ENCODE measurements at places on chromosomes 1 and 21. TPM values are rescaled to one million over a fixed set of nuclear protein-coding genes. Genes with fewer than 3 reads are reported as not detected.

- no peak overlapping the region for H3K27ac ChIP-seq
- H3K4me3 ChIP-seq: no peak overlapping the region
- DNase-seq: no peak
- H3K27me3 ChIP-seq: no peaks in the 10 kb centered on the region
These were observed 64.4 kb downstream of the SLC37A1 start for GRCh38 chr21:42578034-42578433.

DNA sequence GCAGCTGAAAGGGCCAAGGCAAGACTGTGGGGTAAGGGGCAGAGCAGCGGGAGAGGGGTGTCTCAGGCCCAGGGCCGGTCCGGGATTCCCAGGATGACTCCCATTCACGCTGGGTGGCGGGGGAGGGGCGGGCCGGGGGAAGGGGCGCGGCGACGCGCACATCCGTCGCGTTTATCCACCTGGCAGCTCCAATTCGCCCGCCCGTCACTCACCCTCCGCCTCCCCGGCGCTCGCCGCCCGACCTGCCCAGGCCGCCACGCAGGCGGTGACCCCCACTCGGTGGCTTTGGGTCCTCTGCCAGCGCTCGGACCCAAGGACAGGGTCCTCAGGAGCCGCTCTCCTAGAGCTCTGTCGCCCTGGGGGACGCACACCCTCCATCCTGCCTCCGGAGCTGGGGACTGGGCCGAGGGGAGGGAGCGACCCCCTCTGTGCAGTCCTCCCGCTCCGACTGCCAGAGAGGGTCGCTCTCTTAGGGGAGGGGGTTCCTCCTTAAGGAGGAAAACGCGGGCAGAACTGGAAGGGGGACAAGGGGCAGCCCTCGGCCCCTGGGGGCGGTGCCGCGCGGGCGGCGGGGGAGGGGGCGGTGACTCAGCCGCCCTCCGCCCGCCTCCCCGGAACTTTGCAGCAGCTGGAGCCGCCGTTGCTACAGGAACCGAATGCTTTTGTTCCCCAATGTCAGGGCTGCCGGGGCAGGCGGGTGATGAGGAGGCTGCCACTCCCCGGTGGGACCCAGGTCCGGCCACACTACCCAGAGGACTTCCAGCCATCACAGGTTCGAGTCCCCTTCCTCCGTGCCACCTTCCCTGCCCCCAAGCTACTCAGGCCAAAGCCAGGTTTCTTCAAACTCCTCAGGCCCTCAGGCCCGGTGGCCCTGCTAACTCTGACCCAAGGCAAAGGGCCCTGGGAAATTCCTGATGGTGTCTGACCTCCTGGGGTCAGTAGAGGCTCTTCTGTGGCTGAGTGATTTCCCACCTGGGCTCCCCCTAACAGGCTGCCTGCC lies 3.4 kb downstream of the ADGRB2 start:
- H3K4me3 ChIP-seq: peak overlapping the region; percentile 43
- no peaks in the 10 kb centered on the region for H3K4me1 ChIP-seq
- H3K27ac ChIP-seq: no peak overlapping the region
- H3K36me3 ChIP-seq: no peaks in the 10 kb centered on the region
- no peaks in the 10 kb centered on the region for H3K27me3 ChIP-seq
- peak; percentile 90 for DNase-seq

Gene ATP5PO
- total RNA-seq: 165 TPM

- DNase-seq: no peak
- no peaks in the 10 kb centered on the region for H3K27me3 ChIP-seq
- H3K36me3 ChIP-seq: no peaks in the 10 kb centered on the region
- no peak overlapping the region for H3K27ac ChIP-seq
These were observed 98.5 kb upstream of the HIVEP3 start for GRCh38 chr1:42017259-42017658.

Gene MFAP2
- 7.2 TPM for total RNA-seq

DNA sequence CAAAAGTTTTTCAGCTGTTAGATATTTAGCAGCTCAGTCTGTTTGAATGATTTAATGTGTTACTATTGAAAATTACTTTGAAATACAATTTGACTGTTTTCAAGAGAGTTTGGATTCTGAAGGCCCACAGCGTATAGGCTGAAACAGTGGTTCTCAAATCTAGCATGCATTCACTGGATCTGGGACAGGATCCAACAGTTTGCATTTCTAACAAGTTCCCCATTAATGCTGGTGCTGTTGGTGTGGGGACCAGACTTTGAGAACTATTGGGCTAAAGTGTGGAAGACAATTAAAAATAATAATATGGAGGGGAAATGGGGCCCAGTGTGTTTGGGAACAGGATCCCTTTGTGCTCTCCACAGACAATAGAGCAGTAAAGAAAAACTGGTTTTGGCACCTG lies 31.9 kb downstream of the ITSN1 start:
- H3K4me1 ChIP-seq: peaks cover 2% of the 10 kb centered on the region
- H3K27ac ChIP-seq: no peak overlapping the region
- no peak overlapping the region for H3K4me3 ChIP-seq
- H3K36me3 ChIP-seq: no peaks in the 10 kb centered on the region

- no peak overlapping the region for H3K4me3 ChIP-seq
- peak; percentile 51 for DNase-seq
- H3K27ac ChIP-seq: no peak overlapping the region
These were observed 17.9 kb downstream of the PTTG1IP start for GRCh38 chr21:44855572-44855971.

GRCh38 chr21:39094087-39094780 lies 89.0 kb downstream of the PSMG1 start:
- no peaks in the 10 kb centered on the region for H3K27me3 ChIP-seq
- no peak overlapping the region for H3K27ac ChIP-seq
- peaks cover 5% of the 10 kb centered on the region for H3K4me1 ChIP-seq
- H3K36me3 ChIP-seq: no peaks in the 10 kb centered on the region
- H3K4me3 ChIP-seq: no peak overlapping the region

GRCh38 chr1:220094016-220094911 lies at the start of gene IARS2:
IARS2 (plus strand) TSS chr1:220094132; CDS start chr1:220094217, 85 bp downstream.
- peak within 1 kb of the TSS; percentile 80 for H3K27ac ChIP-seq
- no peaks in the 10 kb centered on the region for H3K27me3 ChIP-seq
- H3K4me3 ChIP-seq: peak within 1 kb of the TSS; percentile 95
- H3K4me1 ChIP-seq: no peaks in the 10 kb centered on the region
- no peaks in the 10 kb centered on the region for H3K36me3 ChIP-seq
- DNase-seq: peak; percentile 91

- H3K4me3 ChIP-seq: no peak overlapping the region
- H3K27ac ChIP-seq: no peak overlapping the region
These were observed 139.2 kb downstream of the PTPRC start for GRCh38 chr1:198778049-198778448.

DNA sequence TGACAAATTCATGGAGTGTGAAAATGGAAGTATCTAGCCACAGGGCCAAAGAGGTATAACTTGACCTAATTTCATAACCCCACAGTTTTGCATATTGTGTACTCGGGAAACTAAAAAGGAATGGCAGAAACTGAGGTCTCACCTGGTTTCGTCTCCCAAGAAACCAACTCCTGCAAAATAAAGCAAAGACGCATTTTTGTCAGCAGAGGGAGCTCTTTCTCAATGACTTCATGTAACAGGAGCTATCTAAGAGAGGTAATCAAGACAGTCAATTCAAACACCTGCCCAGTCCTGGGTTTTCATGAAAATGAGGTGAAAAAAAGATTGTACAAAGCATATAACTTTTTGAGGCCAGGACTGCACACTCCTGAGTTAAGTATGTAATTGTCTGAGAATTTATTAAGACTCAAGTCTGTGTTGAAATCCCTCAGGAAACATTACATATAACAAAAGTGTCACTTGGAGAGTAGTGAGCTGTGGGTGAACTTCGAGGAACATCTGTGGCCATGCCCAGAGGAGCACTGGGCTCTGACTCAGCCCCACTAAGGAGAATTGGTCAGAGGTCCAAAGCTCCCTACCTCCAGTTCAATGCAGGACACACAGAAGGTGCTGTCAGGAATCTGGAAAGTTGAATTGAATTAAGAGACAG lies 17.6 kb downstream of the FCRL4 start:
- H3K4me1 ChIP-seq: no peaks in the 10 kb centered on the region
- H3K4me3 ChIP-seq: no peak overlapping the region
- H3K27ac ChIP-seq: no peak overlapping the region
- H3K27me3 ChIP-seq: no peaks in the 10 kb centered on the region
- peak; percentile 65 for DNase-seq

DNA sequence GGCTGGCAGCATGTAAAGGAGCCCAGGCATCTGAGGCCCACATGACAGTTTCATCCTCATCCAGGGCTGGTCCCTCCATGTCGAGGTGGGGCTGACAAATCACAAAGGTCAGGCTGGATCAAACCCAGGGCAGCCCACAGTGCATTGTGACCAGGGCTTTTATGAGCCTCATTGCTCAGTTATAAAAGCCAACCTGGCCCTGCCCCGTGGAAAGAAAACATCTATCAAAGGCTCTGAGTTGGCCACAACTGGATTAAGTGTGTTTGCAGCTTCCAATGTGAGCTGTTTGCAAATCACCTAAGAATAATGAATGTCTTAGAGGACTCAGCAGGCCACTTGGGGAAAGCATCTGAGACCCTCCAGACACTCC lies 45.4 kb downstream of the GRHL3 start:
- no peaks in the 10 kb centered on the region for H3K27me3 ChIP-seq
- H3K4me3 ChIP-seq: no peak overlapping the region
- H3K4me1 ChIP-seq: no peaks in the 10 kb centered on the region

Gene CR2
- 0.98 TPM for total RNA-seq

DNA sequence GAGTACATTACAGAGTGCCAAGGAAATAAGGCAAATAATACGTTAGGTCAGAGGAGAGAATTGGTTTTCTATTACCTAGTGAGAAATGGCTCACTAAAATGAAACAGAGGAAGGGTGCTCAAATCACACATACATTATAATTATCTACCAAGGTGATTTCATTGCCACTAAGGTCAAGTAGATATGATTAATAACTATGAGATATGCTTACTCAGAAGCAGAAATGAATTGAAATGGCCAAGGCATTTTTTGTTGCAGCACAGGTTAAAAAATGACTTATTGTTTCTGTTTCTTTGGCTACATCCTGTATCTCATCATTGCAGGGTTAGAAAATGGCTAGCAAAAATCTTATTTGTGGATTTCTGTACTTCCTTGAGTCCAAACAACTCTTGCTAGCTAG lies 154.5 kb upstream of the GORAB start:
- no peaks in the 10 kb centered on the region for H3K4me1 ChIP-seq
- H3K27me3 ChIP-seq: no peaks in the 10 kb centered on the region
- no peaks in the 10 kb centered on the region for H3K36me3 ChIP-seq
- H3K4me3 ChIP-seq: no peak overlapping the region

GRCh38 chr1:89630048-89630447 lies 2.9 kb upstream of the LRRC8C start:
- no peak for DNase-seq
- H3K27ac ChIP-seq: no peak overlapping the region
- no peaks in the 10 kb centered on the region for H3K4me1 ChIP-seq
- no peaks in the 10 kb centered on the region for H3K36me3 ChIP-seq
- no peak overlapping the region for H3K4me3 ChIP-seq
- H3K27me3 ChIP-seq: no peaks in the 10 kb centered on the region

DNA sequence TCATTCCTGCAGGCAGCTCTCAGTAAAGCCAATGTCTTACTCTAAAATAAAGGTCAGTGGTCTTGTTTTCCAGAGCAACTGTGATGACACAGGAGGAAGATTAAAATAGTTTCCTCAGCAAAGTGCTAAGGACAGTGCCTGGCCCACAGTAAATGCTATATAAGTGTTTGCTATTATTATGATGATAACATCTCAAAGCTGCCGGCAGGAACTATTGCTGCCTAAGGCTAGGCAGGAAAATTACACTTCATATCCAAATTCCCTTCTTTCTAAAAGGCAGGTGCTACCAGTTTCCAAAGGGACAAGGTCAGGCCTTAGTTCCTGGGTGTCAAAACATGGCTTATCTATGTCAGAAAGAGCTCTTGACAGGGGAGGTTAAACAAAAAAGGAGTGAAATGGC lies 401.3 kb downstream of the HHAT start:
- no peak for DNase-seq
- no peak overlapping the region for H3K27ac ChIP-seq
- no peaks in the 10 kb centered on the region for H3K4me1 ChIP-seq
- H3K4me3 ChIP-seq: no peak overlapping the region
- H3K36me3 ChIP-seq: no peaks in the 10 kb centered on the region

DNA sequence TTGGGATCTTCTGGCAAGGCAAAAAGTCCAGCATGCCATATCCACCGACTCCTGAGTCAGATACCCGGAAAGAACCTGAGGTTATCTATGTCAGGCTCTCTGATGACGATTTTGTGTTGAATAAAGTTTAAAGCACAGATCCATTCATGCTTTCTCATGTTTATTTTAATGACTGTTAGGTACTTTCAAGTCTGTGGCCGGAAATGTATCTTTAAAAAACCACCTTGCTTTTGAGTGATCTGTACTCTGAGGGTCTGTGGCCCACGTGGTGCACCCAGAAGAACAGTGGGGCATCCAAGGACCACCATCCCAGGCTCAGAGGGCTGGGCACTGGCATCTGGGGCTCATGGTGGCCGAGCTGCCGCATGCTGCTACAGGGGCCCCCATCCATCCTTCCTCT lies 30.1 kb upstream of the VASH2 start:
- no peak overlapping the region for H3K4me3 ChIP-seq
- H3K36me3 ChIP-seq: no peaks in the 10 kb centered on the region
- H3K27ac ChIP-seq: no peak overlapping the region
- no peaks in the 10 kb centered on the region for H3K27me3 ChIP-seq
- DNase-seq: no peak

DNA sequence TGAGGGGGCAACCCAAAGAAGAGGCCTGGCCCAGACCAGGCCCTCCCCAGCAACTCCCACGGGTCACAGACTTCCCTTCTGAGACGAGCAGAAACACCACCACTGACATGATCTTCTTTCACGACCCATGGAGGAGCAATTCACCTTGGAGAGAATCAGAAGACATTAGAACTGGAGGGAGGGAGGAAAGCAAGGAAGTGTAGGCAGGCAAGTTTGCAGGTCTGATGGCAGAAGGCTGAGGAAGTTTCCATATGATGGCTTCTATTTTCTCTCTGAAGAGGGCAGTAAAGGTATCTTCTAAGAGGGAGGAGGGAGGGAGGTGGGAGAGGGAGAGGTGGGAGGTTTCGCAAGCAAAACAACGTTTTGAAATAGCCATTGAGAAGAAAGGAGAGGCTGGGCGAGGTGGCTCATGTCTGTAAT lies 1.4 kb upstream of the UBXN10 start:
- DNase-seq: no peak
- H3K36me3 ChIP-seq: no peaks in the 10 kb centered on the region
- H3K27ac ChIP-seq: no peak overlapping the region
- H3K27me3 ChIP-seq: no peaks in the 10 kb centered on the region
- H3K4me1 ChIP-seq: peaks cover 8% of the 10 kb centered on the region

Gene S100A3
- total RNA-seq: 8.4 TPM

GRCh38 chr1:1406101-1406820 lies 832 bp downstream of the MRPL20 start:
- no peak for DNase-seq
- peak overlapping the region; percentile 90 for H3K4me3 ChIP-seq
- no peak overlapping the region for H3K27ac ChIP-seq
- H3K36me3 ChIP-seq: peaks cover 16% of the 10 kb centered on the region
- H3K27me3 ChIP-seq: no peaks in the 10 kb centered on the region

- H3K27ac ChIP-seq: no peak overlapping the region
- DNase-seq: no peak
- H3K4me3 ChIP-seq: no peak overlapping the region
- H3K36me3 ChIP-seq: no peaks in the 10 kb centered on the region
These were observed 1967.6 kb downstream of the MRPL39 start for GRCh38 chr21:23639721-23640120.

GRCh38 chr1:55418208-55419000 lies 203.2 kb upstream of the USP24 start:
- no peak overlapping the region for H3K4me3 ChIP-seq
- no peaks in the 10 kb centered on the region for H3K27me3 ChIP-seq
- no peak overlapping the region for H3K27ac ChIP-seq
- H3K36me3 ChIP-seq: no peaks in the 10 kb centered on the region
- no peak for DNase-seq

Gene FAM72D
- not detected for total RNA-seq

- no peaks in the 10 kb centered on the region for H3K27me3 ChIP-seq
- H3K4me3 ChIP-seq: no peak overlapping the region
- H3K36me3 ChIP-seq: no peaks in the 10 kb centered on the region
- H3K27ac ChIP-seq: no peak overlapping the region
These were observed 314.9 kb upstream of the DEPDC1 start for GRCh38 chr1:68811806-68812205.
